ENCODE measurements at places on chromosomes 6 and 20.

GRCh38 chr6:78192057-78192456 lies 539.2 kb downstream of the MEI4 start:
- no peak for DNase-seq

GRCh38 chr6:157481865-157482249 lies 100.9 kb downstream of the ZDHHC14 start:
- no peak for DNase-seq

DNA sequence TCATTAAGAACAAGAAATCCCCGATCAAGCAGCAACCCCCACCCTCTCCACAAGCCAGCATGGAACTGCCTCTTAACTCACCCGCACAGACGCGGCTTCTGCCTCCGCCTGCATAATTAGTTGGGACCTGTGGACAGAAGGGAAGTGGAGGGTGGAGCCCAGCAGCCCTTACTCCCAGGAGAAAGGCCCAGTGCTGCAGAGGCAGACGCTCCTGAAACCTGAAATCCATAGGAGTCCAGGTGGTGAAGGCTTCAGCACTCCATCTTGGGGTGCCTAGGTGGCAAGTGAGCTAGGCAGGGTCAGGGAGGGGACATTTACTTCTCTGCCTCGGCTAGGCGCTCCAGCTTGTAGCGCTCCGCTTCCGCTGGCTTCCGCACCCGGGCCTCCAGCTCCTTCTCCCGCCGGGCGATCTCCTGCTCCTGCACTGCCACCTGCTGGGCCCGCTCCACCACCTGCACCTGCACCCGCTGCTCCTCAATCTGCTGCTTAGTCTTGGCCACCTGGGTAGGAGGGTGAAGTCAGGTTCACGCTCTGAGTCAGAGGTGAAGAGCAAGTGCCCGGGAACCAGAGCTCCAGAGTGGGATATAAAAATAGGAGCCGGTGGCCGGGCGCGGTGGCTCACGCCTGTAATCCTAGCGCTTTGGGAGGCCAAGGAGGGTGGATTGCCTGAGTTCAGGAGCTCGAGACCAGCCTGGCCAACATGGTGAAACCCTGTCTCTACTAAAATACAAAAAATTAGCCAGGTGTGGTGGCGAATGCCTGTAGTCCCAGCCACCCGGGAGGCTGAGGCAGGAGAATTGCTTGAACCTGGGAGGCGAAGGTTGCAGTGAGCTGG lies 10.7 kb downstream of the TUBB start:
- peak; percentile 84 for DNase-seq

GRCh38 chr6:158142789-158143188 lies 25.3 kb downstream of the SERAC1 start:
- DNase-seq, result no peak

DNA sequence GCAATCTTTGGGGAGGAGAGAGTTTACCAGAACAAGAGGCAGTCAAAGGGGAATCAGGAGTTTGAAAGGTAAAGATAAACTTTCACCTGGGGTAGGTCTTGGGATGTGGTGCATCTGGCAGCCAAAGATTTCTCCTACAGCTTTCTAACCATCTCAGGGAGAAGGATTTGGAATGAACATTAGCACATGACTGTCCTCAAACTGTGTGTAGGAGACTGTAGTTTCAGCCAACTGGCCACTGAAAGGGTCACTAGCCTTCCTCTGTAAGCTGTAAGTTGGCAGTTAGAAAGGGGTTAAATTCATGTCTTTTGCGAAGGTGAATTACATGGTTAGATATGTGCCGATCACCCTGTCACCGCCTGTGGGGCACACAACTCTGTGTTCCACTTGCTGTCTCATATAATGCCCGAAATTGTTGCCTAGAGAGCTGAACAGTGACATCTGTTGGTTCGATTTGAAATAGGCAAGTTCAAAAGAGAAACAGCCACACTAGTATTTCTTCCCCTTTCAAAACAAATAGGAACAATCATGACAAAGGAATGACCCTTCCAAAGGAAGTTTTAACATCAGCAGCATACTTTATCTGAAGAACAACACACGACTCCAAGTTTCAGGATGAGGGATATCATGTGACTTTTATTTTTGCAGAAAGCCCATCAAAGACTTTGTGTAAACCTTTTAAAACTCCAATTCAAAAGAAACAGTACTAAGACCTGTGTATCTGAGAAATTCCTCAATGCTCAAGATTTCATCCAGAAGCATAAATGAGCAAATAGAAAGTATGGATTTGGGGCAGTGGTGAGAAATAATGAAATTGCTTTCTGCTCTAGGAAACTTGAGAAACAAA lies 1.1 kb upstream of the OPN5 start:
- DNase-seq, result peak; percentile 41

DNA sequence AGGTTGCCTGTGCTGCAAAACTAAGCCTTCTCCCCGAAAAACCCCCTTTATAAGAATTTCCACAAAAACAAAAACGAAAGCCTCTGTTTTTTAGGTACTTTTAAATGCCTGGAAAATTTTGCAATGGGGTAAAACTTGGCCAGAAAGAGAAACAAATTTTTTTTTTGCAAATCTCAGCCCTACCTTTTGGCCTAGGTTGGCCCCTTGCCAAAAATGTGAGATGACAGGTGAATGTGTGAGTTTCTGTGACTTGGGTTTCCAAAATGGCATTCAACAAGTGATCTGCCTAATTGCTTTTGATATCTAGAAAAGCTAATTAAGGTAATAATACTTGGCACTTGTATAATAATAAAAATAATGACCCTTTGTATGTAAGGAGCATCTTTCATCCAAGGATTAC lies 48.4 kb downstream of the MAFB start:
- no peak for DNase-seq

Measured in CD4-positive, alpha-beta T cell treated with Interleukin-4 for 4 hours (primary cell).